ENCODE measurements at places on chromosomes 6 and 20. TPM values are rescaled to one million over a fixed set of nuclear protein-coding genes. Genes with fewer than 3 reads are reported as not detected.
A peak's percentile ranks its signal among the peaks of the same experiment; 100 is the strongest.

DNA sequence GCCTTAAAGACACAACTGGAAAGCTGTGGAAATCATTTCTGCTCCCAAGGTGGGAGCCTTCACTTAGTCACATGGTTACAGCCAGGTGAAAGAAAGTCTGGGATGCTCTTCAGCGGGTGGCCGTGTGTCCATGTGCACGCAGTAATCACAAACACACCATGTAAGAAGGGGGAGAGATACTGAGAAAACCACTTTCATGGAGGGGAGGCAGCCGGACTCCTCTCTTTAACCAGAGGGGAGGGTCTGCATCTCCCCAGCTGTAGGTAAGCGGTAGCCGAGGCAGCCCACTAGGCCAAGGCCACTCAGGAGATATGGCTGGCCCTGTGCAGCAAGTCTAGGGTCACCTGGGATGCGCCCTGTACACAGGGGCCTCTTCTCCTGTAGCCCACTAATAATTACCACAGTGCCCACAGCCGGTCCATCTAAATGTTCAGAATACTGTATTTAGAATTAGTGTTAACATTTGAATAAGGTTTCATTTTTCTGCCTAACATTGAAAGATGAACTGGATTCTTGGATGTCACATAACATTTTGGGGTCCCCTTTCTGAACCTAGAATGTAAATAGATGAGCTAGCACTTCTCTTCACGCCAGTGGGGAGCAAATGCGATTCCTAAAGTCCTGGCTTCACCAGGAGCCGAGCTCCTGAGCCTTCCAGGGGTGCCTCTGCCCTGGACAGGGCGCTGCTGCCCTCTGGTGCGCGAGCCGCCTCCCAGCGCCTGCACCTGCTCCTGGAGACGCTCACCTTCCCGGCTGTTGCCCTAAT, 15.9 kb downstream of the GPR31 start:
- peak; percentile 67 for DNase-seq

FLRT3 gene
- total RNA-seq: 7.9 TPM

TP53TG5 gene
- total RNA-seq: not detected

GRCh38 chr6:128493877-128494276, 26.5 kb downstream of the PTPRK start:
- DNase-seq: no peak

CRNKL1 gene
- total RNA-seq: 8.7 TPM

SEMG1 gene
- not detected for total RNA-seq

GRCh38 chr20:47663354-47664067, 121.8 kb downstream of the SULF2 start:
- DNase-seq: peak; percentile 79

DNA sequence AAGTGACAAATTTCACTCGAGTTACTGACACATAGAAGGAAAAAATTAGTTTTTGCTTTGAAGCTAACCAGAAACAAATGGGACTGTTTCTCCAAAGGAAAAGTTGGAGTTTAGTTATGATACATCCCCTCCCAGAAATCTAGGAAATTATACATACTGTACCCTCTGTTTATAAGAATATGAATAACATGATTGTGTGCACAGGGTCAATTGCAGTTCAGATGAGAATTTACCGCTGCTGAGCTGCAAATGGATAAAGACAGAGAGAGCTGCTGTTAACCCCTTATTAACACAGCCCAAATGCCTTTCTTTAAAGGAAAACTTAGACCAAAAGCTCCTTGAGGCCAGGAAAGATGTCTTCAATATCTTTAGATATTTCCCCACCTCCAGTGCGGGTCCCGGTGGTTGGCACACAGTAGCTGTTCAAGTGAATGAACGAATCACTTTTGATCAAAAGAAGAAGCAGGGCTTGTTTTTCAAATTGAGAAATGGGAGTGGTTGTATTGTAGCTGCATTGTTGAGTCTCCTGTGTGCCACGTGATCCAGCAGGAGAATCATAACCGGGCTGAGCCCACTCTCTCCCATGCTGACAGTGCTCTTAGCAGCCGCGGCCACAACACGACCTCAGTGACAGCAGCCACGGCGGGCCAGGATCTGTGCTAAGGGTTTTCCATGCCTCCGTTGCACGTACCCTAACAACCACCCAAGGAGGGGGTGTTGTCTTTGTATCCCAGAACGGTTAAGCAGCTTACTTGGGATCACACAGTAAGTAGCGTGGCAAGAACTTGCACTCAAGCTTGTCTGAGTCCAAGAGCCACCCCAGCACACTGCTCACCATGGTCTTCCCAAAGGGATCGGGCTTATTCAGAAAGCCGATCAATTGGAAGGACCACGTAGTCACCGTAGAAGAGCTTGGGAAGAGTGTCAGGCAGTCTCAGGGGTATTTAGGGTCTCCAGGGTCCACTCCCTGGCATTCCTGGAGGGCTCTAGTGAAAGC, 53.5 kb upstream of the BMP6 start:
- DNase-seq: no peak

GRCh38 chr6:41286544-41287346, at the start of gene TREM1:
Gene TREM1 (minus strand): TSS chr6:41286682. CDS start chr6:41286655, 27 bp downstream.
- no peak for DNase-seq

EPHA7 gene
- total RNA-seq: 0.10 TPM

- DNase-seq: peak; percentile 38
These were observed 108.1 kb downstream of the ERMARD start for GRCh38 chr6:169859401-169859977.

DNA sequence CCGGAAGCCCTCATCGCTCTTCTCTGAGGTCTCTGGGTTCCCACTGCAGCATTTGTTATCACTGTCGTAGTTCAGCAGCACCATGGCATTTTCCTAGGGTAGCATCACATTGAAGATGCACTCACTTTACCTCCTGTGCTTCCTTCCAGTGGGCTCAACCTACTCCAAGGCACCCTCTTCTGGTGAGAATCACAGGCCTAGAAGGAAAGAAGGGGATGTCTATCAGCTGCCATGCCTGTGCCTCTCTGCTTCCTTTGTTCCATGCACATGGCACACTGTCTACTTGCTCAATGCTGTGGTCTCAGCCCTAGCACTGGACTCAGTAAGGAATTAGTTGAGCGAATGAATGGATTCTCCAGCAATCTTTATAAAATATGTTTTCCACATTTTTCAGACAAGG, 22.6 kb downstream of the CST4 start:
- no peak for DNase-seq

DNA sequence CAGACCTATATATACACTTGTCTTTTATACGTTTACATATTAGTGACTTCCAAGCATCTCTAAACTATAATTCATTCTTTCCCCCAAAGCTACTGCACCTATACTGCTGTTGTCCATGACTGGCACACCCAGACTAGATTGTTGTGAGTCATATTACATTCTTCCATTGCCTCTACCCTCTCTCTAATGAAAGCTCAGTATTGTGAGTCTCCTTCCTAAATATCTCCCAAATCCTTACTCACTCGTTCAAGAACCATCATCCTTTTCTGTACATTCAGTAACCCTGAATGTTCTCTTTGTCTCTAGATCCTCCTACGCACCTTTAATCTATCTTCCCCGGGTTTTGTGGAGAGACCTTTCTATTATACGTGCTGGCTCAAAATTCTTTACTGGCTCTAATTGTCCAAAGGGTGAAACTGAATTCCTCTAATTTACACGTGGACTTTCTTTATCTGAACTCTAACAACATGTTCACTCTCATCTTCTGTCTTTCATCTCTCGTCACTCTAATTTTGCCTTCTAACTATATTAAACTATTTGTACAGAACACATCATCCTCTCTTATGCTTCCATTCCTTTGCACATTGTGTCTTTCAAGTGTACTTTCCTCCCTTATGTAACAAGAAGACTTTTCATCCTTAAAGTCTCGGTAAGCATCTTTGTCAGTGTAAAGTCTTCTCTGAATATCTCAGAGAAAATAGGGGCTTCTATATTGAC, 109.3 kb downstream of the IBTK start:
- no peak for DNase-seq

DNA sequence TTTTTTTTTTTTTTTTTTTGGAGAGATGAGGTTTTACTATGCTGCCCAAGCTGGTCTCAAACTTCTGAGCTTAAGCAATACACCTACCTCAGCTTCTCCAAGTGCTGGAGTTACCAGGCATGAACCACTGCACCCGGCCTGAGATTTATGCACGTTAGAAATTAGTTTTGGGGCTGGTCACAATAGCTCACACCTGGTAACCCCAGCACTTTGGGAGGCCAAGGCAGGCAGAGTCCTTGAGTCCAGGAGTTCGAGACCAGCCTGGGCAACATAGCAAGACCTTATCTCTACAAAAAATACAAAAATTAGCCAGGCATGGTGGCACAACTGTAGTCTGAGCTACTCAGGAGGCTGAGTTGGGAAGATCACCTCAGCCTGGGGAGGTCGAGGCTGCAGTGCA, 51.9 kb downstream of the CD24 start:
- DNase-seq: no peak

MUC21 gene
- not detected for total RNA-seq

DNA sequence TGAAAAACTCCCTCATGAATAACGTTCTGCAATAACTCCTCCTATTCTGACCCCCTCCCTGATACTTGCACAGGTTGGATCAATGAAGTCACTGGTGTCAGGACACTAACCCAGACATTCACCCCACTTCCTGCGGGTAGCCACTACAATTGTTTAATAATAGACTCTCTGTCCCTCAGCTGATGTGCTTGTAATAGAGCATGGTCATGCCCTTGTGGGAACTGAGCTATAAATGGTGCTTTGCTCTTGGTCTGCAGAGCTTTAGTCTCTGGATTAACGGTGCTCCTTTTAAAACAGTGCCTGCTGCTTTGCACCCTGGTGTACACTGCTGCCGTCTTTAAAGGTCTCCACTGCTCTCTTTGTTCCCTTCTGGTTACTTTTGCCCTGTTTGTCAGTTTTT, 127.3 kb downstream of the BACH2 start:
- no peak for DNase-seq

- DNase-seq: no peak
These were observed 92.4 kb downstream of the PRND start for GRCh38 chr20:4813863-4814695.

GRCh38 chr6:148907573-148907972, 160.7 kb downstream of the UST start:
- no peak for DNase-seq

- no peak for DNase-seq
These were observed 5.5 kb downstream of the BFSP1 start for GRCh38 chr20:17525650-17526049.

DNA sequence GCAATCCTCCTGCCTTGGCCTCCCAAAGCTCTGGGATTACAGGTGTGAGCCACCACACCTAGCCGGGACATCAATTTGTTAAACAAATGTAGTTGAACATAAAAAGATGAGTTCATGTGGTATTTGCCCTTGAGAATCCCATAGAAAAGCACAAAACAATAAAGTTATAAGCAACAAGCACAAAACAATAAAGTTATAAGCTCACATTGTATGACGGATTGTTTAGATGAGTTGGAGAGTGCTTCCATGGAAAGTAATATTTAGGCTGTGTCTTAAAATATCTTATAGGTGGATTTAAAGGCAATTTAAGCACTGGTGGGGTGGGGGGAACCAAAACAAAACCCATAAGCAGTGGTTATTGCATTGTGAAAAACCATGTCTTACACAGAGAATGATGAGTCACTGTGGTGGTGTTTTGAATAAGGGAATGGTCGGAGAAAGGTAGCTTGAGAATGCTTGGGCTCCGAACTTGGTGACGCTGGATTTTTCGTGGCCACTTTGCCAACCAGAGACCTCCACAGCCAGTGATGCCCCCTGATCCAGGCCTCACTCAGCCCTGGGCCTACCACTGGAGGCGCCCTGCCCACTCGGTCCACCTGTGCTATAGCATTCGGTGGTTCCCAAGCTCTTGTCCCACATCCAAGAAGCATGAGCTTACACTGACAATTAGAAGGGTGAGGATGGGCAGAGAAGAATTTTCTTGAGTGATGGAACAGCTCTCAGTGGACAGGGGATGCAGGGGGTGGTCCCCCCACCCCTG, 256.0 kb downstream of the CDKAL1 start:
- DNase-seq: no peak

GRCh38 chr6:71471718-71472117, 183.1 kb downstream of the OGFRL1 start:
- no peak for DNase-seq

- no peak for DNase-seq
These were observed 97.3 kb downstream of the CDKAL1 start for GRCh38 chr6:20631549-20631924.

FOXF2 gene
- total RNA-seq: not detected

DNA sequence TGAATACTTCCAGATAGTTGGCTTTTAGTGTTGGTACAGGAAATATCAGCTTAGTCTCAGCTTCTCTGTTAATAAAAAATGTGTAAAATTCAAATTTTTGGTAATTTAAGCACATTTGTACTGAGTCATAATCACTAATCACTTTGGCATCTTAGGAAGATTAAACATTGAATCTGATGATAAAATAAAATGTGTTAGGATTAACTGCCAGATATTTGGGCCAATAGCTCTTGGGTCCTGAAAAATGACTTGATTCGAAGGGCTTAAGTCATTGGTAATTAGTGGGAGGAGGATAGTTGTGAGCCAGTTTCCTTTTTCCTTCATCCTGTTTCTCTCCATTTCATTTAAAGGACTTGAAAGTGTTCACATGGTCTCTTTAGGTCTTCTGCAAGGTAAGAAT, 426.1 kb downstream of the RFPL4B start:
- no peak for DNase-seq

GRCh38 chr6:69609836-69610472, 186.9 kb downstream of the LMBRD1 start:
- DNase-seq: no peak

SLC17A2 gene
- 27.6 TPM for total RNA-seq

- no peak for DNase-seq
These were observed 5.9 kb downstream of the SLC18B1 start for GRCh38 chr6:132792510-132792909.

GRCh38 chr6:84657486-84657885, 106.9 kb downstream of the TBX18 start:
- no peak for DNase-seq

- DNase-seq: no peak
These were observed 674.5 kb downstream of the HDGFL1 start for GRCh38 chr6:23243854-23244253.

- DNase-seq: no peak
These were observed 127.9 kb upstream of the ADGRF1 start for GRCh38 chr6:47169785-47170616.

GRCh38 chr6:83633609-83634008, 75.3 kb downstream of the SNAP91 start:
- no peak for DNase-seq

ADGB gene
- not detected for total RNA-seq

DNA sequence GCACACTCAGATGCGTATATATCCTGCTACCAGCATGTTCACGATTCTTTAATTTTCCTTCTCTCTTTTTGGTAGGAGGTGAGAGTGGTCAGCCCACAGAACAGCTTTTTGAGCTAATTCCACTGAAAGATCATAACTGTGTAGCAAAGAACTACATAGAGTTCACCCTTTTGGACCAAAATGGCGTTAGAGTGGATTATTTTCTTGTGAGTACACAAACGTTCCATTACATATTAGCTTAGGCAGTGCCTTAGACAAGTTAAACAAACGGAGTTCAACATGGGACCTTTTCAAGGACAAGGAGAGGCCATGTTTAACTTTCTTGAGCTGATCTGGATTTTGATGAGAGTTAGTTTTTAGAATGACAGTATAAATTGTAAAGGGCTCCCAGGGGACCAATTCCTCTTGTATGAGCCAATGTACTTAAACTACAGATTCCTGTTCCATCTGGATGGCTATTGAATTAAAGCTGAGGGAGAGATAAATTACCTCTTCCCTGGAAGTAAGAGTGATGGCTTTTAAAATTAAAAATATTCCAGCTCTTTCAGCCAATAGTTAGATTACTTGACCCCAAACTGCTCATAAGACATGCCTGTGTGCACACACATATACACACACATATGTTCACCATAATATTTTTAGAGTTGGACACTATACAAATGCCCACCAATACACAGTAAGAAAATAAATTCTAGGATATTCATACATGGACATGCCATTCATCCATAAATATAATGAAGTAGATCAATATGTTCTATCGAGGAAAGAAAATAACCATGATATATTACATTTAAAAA, 25.6 kb upstream of the ARMH2 start:
- DNase-seq: no peak
